ENCODE measurements at places on chromosomes 5 and 9. TPM values are rescaled to one million over a fixed set of nuclear protein-coding genes. Genes with fewer than 3 reads are reported as not detected.
A peak's percentile ranks its signal among the peaks of the same experiment; 100 is the strongest.

DNA sequence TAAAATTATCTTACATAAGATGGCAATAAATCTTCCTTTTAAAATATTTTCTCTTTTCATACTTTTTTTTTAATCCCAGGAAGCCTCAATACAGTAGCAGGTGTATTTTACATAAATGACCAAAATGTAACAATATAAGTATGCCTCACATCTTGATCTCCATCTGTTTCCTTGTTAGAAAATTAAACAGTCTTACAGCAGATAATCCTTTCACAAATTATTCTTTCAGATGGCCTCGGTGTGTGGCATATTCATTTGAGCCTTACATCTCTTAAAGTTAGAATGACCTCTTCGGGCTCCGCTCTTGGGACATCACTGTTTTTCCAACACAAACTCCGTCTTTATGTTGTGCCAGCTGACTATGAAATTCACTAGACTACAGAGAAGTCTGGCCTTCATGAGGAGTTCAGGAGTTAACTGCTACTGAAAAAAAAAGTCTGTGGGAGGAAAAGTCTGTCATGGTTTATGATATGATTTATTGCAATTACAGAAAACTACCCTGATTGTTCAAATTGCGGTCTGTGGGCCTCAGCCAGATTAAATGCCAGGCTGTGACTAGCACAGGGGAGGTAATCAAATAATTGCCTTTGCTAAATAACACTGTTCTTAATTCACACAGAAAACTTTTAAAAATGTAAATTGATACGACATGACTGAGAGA is 292.9 kb upstream of the PUM3 start:
- DNase-seq: no peak

- DNase-seq: no peak
These were observed 74.0 kb downstream of the MRPS27 start for GRCh38 chr5:72245951-72246532.

DNA sequence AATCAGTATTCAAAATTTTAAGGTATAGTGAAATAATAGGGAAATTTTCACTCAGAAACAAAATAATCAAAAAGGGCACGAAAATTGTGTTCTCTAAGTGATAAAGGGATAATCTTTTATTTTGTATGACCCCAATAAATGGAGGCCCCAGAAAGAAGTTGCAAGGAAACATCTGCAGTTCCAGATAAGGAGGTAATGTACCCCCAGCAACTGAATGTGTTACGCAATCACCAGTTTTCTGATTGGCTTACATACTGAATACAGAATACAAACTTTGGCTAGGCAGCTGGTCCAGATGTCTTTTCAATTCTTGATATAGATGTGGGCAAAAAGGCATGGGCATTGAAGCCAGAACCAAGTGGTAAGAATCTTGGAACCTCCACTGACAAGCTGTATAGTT is 1.7 kb upstream of the TOPORS start:
- DNase-seq: no peak

- no peak for DNase-seq
These were observed 290.0 kb upstream of the PIK3R1 start for GRCh38 chr5:67925511-67925910.

- DNase-seq: no peak
These were observed 14.0 kb upstream of the JAK2 start for GRCh38 chr9:4970970-4971641.

DNA sequence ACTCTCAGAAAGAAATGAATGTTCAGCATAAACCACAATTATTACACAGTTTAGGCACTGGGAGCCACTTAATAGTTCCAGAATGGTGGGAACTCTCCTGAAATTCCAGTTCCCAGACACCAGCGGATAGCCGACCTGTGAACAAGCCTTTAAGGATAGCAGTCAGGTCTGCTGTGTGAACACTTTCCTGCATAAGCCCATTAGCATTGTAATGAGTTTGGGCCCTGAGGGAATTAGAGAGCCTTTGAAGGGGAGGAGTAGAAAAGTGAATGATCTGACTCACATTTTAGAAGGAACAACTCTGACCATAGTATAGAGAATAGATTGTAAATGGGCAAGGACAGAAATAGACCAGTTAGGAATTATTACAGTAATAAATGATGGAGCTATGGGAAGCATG is 189.1 kb downstream of the ADGRV1 start:
- DNase-seq: peak; percentile 11

GRCh38 chr5:150213530-150213929 is 23.7 kb downstream of the SLC6A7 start:
- no peak for DNase-seq

DNA sequence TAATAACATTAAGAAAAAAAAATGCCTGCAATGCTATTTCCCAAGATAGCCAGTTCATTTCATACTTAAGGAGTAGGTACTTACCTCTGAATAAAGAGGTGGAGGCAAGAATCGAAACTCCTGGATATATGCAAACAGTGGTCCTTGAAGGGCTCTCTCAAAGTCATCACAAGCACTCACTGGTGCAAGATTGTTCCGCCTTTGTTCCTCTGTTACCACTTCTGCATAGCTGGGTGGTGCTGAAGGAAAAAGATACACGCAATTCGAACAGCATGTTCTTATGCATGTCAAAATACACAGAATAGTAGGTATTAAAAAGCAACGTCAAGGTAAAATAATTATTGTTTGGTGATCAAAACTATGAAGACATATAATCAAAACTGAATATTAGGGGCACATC is 9.5 kb downstream of the ARRDC3 start:
- DNase-seq: no peak

Gene BARHL1
- polyA plus RNA-seq: not detected

Gene PHPT1
- 64.9 TPM for polyA plus RNA-seq

Gene SGCD
- 4.0 TPM for polyA plus RNA-seq

Gene GRK6
- polyA plus RNA-seq: 24.2 TPM

Data from left kidney (tissue), 8 donors.